ENCODE measurements at places on chromosomes 1 and 21.

DNA sequence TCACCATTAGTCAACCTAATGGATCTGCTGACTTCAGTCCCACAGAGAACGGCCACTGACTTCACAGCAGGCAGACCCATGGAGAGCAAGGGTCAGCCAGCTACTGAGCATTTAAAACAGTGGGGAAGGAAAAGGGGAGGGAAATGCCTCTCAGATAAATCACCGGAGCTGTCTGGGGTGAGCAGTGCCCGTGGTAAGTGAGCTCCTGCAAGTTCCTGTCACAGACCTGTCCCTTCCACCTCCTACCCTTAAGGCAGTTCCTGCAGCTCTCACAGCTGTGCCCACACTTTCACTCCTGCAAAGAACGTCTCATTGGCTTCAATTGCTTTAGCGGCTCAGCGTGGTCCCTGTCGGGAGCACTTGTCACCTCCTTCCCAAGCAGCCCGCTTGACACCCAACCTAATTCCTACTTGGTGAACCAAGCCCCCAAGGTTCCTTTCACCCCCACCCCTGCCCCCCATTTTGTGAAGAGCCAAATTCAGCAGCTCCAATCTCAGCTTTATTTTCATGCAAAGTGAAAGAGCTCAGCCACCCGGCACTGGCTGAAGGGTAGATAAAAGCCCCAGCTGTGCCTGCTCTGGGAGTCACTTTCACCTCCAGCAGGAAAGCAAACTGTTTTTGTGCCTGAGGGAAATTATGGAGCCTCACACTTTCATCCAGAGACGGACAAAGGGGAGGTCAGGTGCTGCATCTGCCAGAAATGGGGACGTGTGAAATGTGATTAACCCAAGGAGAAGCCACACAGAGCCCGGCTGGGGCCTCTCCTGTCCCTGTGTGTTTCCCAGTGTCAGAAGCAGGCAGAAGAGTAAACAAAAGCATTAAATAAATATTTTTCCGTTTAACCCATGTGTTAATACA lies 306.2 kb downstream of the TTLL7 start:
- DNase-seq = no peak

- no peak for DNase-seq
These were observed 93.8 kb downstream of the EPHB2 start for GRCh38 chr1:22804406-22804805.

GRCh38 chr21:31449921-31450535 lies 106.0 kb upstream of the TIAM1 start:
- DNase-seq = no peak

DNA sequence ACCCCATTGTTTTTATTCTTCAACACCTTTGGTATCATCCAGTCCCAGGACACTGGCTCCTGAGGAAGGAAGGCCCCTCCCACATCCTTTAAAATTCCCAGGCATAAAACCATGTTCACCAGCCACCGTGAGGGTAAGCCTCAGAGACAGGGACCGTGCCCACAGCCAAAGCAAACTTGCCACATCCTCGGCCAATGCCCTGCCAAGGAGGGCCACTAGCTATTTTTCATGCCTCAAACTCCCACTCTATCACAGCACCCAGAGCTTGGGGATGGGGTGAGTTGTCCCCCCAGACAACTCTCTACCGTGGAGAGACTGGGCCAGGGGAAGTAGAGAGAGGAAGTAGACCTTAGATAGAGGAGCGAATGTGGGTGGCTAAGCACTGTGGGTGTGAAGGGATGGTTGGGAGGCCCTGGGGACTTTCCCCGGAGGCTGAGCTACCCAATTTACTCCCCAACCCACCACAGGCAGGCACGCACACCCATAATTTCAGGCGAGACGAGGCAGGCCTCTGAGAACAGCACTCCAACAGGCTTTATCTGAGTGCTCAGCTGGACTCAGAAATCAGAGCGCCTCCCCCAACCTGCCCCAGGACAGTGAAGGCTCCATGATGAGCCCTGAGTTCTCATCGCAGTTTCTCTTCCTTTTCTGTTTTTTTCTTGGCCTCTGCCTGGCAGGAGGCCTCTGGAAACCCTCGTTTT lies 15.9 kb upstream of the BTG2 start:
- DNase-seq = no peak

- DNase-seq = no peak
These were observed 41.3 kb upstream of the ARHGEF10L start for GRCh38 chr1:17498214-17498613.

GRCh38 chr21:36499578-36500471 lies 19.9 kb upstream of the CLDN14 start:
- DNase-seq = no peak

GRCh38 chr21:28832013-28832714 lies 160.5 kb downstream of the LTN1 start:
- no peak for DNase-seq

GRCh38 chr21:35779690-35780570 lies 280.4 kb downstream of the SETD4 start:
- no peak for DNase-seq

GRCh38 chr21:26179501-26179900 lies 8.9 kb upstream of the APP start:
- DNase-seq = no peak

DNA sequence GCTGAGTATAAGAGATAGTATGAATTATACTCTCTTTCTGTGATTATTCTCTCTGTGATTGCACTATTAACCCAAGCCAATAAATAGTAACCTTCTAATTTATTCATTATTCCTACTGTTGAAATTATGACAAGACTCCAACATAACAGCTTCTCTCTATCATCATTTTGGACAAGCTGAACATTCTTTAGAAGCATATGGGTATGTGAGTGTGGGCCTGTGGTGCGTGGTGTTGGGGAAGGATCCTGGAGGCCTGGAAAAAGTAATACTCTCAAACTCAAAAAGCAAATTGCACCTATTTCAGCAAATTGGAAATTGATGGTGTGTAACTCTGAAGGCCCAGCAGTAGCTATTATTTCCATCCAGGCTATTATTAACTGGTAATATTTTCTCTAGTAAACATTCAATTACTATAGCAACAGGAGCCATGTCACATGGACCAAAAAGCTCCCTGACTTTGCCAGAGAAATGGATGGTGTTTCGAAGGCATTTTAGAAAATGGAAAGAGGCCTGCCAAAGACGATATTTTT lies 502.8 kb downstream of the LTN1 start:
- no peak for DNase-seq

DNA sequence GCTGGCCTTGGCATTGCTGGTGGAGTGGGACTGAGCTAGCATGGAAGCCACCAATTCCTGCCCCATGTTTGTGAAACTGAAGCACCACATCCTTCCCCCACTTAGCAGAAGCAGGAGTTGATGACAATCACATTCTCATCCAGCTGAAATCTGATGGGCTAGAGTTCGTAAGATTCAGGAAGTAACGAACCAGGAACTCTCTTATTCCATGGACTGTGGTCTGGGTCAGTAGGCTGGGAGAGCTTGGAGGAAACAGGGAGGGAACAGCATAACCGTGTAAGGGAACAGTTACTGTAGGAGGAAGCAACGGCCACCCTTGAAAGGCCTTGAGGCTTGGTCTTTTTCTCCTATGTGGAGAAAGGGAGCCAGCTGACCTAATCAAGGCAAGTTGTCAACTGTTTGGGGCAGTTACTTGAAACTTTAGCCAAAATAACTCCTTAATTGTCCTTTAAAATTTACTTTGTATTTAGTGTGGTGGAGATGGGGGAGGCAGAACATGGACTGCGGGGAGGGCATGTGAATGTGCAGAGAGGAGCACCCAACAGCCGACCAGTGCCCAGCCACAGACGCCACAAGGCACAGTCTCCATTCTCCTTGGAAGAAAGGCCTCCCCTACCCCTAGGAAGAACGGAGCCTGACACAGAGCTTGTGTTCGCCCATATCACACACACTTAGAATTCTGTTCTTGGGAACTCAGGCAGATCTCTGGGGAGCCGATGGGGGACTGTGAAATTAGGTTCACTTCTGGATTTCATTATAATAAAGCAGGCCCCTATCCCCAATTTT lies 2.0 kb upstream of the COQ8A start:
- no peak for DNase-seq

GRCh38 chr21:37668462-37669239 lies 247.6 kb downstream of the KCNJ6 start:
- no peak for DNase-seq

DNA sequence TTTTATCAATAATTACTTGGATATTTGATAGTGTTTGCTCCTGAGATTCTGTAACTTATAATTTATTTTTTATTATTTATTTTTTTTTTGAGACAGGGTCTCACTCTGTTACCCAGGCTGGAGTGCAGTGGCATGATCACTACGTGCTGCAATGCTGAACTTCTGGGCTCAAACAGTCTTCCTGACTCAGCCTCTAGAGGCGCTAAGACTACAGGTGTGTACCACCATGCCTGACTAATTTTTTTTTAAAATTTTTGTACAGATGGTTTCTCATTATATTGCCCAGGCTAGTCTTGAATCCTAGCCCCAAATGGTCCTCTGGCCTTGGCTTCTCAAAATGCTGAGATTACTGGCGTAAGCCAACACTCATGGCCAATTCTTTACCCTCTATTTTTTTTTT lies 845.5 kb upstream of the ADGRL4 start:
- DNase-seq = no peak

GRCh38 chr1:153770797-153771196 lies 4.4 kb upstream of the SLC27A3 start:
- DNase-seq = no peak

DNA sequence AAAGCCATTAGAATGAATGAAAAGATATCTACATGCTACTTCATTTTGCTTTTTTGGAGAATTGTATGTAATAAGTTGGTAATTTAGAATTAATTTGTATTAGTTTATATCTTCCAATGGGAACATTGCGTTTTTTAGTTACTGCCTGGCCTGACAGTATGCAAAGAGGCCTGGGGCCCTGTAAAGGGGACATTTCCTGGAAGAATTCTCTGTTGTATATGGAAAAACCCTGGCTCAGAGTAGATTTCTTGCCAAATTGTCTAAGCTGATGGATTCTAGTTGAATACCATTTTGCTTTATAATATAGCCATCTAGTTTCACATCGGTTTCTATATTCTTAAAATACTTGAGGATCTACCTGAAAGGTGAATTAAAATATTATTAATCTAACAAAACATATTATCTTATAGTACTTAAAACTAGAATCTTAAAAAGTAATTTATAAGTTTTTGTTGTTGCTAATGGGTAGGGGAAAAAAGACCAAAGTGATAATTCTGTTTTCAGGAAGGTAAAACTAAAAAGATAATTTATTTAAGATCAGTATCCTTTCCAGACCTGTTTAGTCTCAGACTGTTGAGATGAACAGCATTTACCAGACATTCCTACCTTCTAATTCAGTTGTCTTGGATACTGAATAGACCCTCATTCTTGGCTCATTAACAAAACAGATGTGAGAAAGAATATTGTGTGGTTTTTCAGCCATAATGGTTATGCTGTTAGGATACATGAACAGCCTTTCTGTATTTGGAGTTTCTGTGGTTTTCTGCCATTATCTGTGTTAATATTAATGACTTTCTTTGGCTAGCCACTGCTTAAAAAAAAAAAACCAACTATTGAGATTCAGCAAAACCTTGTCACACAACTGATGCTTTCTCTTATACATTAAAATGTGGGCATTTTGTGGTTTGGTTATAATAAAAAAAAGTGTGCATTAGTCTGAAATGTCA lies 4.8 kb downstream of the AGO3 start:
- no peak for DNase-seq

GRCh38 chr1:40081871-40082270 lies 15.2 kb downstream of the PPT1 start:
- DNase-seq = no peak

- DNase-seq = no peak
These were observed 1.1 kb downstream of the SYNC start for GRCh38 chr1:32701421-32701911.
